ENCODE measurements at places on chromosomes 4 and X.

GRCh38 chr4:145842224-145842887, 96.3 kb downstream of the ZNF827 start:
- no peak for DNase-seq

- DNase-seq, result peak; percentile 0
Observed at GRCh38 chrX:108735679-108736508, 469 bp downstream of the IRS4 start.

DNA sequence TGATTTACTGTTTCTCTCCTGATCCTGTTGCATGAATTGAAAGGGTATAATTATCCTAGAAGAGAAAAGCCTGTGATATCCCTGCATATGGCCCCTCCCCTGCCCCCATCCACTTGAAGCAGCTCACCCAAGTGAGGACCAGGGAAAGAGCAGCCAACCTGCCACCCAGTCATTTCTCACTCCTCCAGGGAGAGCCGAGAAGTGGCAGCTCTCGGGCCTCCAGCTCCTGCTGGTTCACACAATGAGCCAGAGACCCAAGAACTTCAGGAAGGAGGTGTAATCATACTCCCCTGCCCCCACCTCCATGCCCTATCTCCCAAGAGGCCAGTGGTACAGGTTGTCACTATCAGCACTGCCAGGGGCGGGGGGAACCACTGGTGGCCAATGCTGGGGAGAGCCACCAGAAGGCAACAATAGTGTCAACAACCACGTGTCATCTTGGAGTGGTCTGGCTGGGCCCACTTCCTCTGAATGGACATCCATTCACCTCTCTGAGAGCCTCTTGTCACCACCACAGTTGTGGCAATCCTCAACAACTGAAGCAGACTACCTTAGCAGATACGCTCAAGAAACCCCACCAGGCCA, 42.9 kb downstream of the APOO start:
- DNase-seq, result no peak

DNA sequence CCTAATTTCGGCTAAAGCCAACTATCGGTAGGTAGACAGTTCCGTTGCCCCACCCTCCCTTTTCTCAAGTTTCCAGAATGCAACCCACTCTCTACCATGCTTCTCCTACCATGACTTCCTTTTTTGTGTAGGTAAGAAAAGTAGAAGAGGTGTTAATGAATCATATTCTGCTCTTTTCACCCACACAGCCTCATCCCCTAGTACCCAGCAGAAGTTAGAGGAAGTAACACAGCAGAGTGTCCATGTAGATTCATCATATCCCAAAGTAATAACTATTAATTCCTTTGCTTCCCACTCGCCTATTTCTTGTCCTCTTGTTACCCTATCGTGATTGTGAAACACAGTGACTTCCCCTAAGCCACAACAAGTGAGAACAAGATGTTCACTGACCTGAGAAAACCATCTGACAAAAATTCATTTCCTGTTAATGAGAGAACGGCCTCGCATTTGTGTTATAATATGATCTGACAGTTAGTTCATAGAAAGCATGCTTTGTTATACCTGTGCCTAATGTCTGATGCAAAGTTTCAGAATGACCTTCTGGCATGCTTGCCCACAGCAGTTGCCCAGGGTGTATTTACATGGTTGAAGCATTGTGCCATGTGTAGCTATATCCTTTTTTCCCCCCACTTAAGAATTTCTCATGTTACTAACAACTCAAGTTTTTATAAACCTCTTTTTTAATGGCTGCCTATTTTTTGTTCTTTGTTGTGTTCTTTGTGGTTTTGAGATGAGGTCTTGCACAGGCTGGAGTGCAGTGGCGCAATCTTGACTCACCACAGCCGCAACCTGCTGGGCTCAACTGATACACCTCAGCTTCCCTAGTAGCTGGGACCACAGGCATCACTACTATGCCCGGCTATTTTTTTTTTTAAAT, 185.6 kb downstream of the RAP1GDS1 start:
- DNase-seq, result peak; percentile 27

DNA sequence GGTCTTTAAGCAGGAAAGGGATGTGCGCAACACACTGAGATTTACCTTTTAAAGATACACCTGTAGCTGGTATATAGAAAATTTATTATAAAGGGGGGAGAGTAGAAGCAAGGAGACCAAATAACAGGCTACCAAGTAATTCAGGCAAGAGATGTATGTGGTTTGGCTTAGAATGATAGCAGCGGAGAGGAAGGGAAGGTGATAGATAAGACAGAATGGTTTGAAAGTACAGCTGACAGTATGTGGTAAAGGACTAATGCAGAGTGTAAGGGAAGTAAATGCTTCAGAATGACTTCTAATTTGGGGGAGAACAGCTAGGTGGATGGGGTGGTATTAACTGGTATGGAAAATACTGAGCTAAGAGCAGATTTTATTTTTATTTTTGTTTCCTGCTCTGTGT, 308.9 kb downstream of the ANTXR2 start:
- no peak for DNase-seq

- DNase-seq, result no peak
Observed at GRCh38 chrX:17550011-17550410, 175.0 kb downstream of the NHS start.

GRCh38 chrX:13180807-13181206, 136.4 kb upstream of the FAM9C start:
- peak; percentile 63 for DNase-seq

- DNase-seq, result peak; percentile 69
Observed at GRCh38 chrX:22323541-22323940, 50.8 kb downstream of the CBLL2 start.

DNA sequence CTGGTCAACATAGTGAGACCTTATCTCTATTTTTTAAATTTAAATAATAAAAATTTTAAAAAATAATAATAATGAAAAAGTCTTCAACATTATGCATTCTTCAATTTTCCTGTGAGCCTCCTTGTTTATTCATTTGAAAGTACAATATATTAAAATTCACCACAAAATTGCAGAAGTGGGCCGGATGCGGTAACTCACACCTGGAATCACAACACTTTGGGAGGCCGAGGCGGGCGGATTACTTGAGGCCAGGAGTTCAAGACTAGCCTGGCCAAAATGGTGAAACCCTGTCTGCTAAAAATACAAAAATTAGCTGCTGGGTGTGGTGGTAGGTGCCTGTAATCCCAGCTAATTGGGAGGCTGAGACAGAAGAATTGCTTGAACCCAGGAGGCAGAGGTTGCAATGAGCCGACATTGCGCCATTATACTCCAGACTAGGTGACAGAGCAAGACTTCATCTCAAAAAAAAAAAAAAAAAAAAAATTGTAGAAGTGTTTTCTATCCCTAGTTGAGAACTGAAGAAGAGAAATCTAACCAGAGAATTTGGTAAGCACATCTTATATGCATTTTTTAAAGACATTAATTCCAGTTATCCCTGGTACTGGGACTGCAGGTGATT, 56.9 kb downstream of the RBM47 start:
- no peak for DNase-seq

DNA sequence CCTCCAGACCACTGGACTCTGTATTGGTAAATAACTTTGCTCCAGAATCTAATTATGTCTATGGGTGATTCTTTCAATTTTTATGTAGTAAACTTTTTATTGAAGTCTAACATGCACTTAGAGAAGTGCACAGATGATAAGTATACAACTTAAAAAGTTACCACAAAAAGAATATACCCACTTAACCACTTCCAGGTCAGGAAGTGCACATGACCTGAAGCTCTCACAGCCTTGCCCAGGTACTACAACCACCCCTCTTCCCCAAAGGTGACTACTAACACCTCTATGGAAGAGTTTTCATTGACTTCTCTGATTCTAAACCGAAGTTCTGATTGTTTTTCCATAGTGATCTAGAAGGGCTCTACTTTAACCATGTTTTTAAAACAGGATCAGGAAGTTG, 43.6 kb upstream of the SPRY1 start:
- no peak for DNase-seq

DNA sequence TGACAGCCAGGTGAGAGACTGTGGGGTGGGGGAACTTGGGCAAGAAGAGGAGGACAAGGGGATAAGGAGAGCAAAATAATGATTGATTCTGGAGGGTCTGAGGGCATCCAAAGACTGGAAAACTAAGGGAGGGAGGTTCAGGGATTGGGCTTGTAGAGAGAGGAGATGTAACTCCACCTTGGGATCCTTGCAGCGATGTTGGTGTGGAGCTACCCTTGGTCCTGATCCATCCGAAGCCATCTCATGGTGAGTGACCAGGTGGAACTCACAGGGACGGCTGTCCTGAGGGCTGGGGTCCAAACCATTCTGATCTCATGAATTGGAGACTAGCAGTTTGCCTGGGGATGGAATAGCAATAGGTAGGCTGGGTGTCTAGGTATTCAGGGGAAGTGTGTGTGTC, 1.4 kb upstream of the RAB41 start:
- no peak for DNase-seq

Data from fibroblast of skin of right quadriceps (primary cell).